CD4-positive, alpha-beta T cell treated with Interleukin-17A for 1 hour (primary cell): ENCODE measurements at places on chromosomes 2 and 18.
A peak's percentile ranks its signal among the peaks of the same experiment; 100 is the strongest.

GRCh38 chr2:113173542-113174375 lies at the start of gene PSD4:
PSD4 (plus strand) TSS chr2:113173971; CDS start chr2:113182457, 8,486 bp downstream.
- DNase-seq, result peak; percentile 88

GRCh38 chr2:189163889-189164288 lies 15.7 kb downstream of the COL5A2 start:
- DNase-seq, result no peak

GRCh38 chr2:6181525-6181924 lies 489.3 kb downstream of the SOX11 start:
- DNase-seq, result no peak

GRCh38 chr2:208546860-208547650 lies 140.5 kb downstream of the PTH2R start:
- no peak for DNase-seq

DNA sequence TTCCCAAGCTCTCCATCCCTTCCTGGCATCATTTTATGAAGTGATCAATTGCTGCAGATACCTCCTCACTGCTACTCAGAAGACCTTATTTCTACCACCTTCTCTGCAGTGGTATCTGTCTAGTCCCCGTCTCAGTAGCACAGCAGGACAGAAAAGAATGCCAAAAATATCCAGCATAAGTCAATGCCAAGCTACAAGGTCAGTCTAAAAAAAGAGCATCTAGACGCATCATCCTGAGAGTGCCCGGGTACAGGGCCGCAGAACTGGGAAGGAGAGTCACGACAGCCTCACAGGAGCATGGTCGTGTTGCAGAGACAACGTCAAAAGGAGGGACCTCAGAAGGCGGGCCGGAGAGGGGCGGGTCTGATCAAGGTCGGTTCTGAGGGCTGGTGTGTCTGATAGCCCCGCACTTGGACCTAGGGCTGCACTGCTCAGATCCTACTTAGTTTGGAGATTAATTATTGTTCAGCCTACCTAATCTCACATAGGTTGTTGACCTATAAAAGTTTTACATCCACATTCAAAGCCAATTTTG lies 24.3 kb upstream of the SNTG2 start:
- DNase-seq, result no peak

GRCh38 chr2:172040311-172040710 lies 40.6 kb downstream of the METAP1D start:
- DNase-seq, result no peak

DNA sequence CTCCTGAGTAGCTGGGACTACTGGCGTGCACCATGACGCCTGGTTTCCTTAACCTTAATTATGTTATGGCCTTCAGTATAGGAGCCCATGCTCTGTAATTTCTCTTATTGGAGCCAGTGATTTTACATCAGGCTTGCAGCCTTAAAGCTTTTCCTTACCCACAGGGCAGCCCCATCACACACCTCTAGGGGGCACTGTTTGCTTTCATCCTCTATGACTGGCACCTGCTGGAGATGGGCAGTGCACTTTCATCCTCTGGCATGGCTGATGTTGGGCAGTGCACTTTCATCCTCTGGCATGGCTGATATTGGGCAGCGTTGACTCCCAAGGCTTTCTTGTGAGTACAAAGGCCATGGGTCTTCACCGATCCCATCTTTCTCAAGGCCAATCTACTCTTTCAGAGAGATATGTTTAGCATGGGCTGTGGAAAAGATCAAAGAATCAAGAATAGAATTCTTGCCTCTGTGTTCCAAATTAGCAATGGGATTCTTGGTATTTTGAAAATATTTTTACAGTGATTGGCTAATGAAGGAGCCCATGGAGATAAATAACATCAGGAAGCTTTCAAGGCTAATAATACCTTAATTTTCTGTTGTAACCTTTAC lies 80.7 kb upstream of the MEX3C start:
- peak; percentile 9 for DNase-seq

GRCh38 chr2:199583676-199584075 lies 125.9 kb upstream of the SATB2 start:
- no peak for DNase-seq

- peak; percentile 40 for DNase-seq
Observed at GRCh38 chr2:227479865-227480475, 8.0 kb downstream of the AGFG1 start.

DNA sequence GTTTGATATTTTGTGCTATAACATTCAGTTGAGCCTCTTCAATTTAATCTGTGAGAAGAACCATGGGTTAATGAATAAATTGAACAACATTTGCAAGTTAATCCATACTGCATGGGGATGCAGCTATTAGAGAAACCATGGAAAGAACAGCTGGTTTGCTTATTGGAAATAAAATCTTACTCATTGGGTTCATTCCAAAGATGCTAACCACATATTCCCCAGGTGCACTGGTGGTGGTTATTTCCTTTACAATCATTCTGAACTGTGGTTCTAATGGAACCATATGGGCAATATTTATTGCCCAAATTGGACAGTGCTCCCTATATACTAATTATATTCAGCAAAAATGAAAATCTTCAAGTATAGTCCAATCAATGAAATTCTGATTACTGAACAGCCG lies 1200.4 kb upstream of the CDH2 start:
- DNase-seq, result no peak

GRCh38 chr18:78790960-78791359 lies 188.7 kb upstream of the SALL3 start:
- no peak for DNase-seq

- DNase-seq, result no peak
Observed at GRCh38 chr2:38105922-38106321, 30.0 kb upstream of the CYP1B1 start.

GRCh38 chr2:160411167-160411566 lies 82.4 kb downstream of the RBMS1 start:
- peak; percentile 53 for DNase-seq

- DNase-seq, result no peak
Observed at GRCh38 chr2:220246386-220246785, 619.0 kb downstream of the SLC4A3 start.

GRCh38 chr2:96903318-96903717 lies 33.4 kb upstream of the SEMA4C start:
- no peak for DNase-seq

DNA sequence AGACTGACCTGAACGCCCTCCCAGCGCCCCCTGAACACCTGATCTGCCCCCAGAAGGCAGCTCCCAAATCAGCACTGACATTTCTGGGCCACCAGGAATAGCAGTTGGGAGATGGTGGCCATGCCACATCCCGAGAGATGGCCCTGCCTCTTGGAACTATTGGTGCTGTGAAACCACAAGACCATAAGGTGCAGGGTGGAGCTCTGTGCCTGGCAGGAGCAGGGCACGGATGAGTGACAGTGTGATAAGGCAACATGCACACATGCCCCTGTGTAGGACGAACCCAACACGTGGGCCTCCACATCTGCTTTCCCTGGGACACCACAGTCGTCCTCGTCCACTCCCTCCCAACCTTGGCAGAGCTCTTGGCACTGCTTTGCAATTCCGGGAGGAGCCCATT lies 26.9 kb downstream of the ANO7 start:
- no peak for DNase-seq

GRCh38 chr2:109212836-109213563 lies 84.0 kb downstream of the SH3RF3 start:
- DNase-seq, result no peak

DNA sequence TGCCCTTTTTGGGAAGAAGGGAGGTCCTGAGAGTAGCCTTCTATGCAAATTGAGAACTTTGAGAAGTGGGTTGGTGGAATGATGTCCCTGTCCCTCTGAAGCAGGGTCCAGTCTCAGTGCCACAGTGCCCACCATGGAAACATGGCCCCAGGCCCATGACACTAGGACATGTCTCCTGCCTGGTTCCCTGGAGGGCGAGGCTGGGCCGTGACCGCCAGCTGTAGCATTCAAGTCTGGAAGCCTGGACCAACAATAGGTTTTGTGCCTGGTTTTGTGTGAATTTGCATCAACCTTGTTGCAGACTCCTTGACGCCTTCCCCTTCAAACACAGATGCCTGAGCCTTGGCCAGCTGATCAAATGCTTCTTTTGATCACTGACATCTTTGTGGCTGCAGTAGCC lies 27.5 kb downstream of the ARID5A start:
- DNase-seq, result no peak

DNA sequence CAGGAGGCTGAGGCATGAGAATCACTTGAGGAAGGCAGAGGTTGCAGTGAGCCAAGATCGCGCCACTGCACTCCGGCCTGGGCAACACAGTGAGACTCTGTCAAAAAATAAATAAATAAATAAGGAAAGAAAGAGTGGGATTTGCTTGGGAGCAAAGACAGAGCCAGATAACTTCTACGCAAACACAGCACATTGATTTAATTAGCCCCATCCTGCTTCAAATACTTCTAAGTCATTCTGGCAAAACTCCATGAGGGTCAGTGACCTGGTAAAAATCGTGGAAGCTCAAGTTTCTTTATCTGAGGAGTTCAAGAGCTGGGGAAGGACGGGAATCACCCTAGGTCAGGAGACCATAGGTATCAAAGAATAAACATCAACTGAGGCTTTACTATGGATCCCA lies 70.6 kb upstream of the TCF7L1 start:
- no peak for DNase-seq

- DNase-seq, result no peak
Observed at GRCh38 chr18:74959216-74959615, 249.7 kb downstream of the PTGR3 start.

GRCh38 chr2:29068513-29068912 lies 5.8 kb downstream of the PCARE start:
- no peak for DNase-seq

- no peak for DNase-seq
Observed at GRCh38 chr2:112835061-112835501, 1.5 kb downstream of the IL1B start.

GRCh38 chr2:167506395-167506794 lies 618.1 kb downstream of the XIRP2 start:
- no peak for DNase-seq

DNA sequence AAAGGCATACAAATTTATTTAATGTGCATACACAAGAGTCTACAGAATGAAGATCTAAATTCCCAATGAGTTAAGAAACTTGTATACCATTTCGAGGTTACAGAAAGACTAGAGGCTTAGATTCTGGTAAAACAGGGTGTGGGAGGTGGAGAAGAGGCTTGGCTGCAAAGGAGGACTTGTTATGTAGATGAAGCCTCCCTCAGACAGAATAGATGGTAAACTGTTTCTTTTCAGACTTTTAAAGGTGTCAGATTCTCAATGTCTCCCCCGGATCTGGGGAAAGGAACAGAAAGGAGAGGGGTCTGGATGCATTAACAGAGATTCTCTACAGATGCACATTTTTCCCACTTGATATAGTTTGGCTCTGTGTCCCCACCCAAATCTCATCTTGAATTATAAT lies 126.0 kb downstream of the ST6GAL2 start:
- no peak for DNase-seq

- DNase-seq, result no peak
Observed at GRCh38 chr2:26897807-26898479, 50.0 kb downstream of the DPYSL5 start.

DNA sequence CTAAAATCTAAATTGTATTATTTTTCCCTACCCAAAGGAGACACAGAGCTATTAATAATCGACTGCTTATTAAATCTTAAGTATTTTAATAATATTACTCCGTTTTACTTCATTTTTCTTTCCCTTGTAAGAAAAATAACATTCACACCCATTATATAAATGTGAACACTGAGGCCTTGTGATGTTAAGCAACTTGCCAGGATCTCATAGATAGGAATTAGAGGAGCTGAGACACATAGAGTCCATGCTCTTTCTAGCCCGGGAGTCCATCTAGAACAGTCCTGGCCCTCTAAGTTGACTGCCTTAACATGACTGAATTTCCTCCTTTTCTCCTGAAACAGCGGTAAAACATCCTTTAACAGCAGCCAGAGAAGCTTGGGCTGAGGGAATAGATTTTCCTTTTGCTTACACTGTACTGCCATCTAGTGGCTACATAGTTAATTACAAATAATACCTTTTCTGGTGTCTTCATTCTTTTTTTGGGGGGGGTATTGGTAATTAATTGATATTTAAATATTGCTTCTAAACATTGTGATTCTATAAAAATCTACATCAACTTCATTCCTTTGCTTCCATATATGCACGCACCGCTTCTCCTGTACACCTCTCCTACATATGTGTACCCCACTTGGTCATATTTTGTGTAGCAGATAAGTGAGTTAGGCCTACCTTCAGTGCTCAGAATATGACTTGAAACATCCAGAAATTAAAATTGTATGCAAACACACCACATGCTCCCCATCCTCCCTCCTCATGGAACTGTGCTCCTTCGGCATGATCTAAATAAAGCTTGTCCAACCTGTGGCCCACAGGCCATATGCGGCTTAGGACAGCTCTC lies 125.8 kb upstream of the HNMT start:
- peak; percentile 46 for DNase-seq

DNA sequence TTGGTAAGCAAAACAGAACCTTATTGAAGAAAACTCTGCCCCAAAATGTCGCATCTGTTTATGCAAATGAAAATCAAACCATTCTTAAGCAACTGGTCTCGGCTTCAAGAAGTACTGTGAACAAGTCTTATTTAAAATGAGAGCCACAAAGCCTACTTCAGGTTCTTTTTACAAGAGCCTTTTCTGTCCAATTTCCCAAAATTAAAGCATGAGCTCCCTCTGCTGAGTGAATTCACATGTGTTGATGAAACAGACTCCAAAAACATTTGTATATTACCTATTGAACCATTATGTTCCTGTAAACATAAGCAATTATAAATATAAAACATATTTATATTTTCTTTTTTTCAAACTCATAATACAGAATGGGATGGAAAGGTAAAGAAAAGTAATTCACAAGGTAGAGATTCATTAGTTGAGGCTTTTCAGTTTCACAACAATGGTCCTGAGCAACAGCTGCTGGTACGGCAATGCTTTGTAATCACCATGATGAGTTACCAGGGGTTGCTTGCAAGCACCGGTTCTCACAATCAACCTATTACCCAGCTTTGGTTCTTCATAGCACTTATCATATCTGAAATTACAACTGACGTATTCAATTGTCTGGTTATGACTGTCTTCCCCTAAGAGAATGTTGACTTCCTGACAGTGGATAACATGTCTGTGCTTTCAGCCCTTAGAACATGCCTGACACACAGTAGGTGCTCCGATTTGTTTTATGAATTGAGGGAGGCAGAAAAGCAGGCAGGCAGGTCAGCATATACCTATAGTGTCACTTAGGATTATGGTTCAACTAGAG lies 108.4 kb upstream of the BZW1 start:
- peak; percentile 35 for DNase-seq

GRCh38 chr2:21543630-21544029 lies 419.9 kb downstream of the TDRD15 start:
- no peak for DNase-seq

- no peak for DNase-seq
Observed at GRCh38 chr2:126898636-126899035, at the start of gene TEX51. TEX51 (plus strand) TSS chr2:126898890; CDS start chr2:126898919, 29 bp downstream.

DNA sequence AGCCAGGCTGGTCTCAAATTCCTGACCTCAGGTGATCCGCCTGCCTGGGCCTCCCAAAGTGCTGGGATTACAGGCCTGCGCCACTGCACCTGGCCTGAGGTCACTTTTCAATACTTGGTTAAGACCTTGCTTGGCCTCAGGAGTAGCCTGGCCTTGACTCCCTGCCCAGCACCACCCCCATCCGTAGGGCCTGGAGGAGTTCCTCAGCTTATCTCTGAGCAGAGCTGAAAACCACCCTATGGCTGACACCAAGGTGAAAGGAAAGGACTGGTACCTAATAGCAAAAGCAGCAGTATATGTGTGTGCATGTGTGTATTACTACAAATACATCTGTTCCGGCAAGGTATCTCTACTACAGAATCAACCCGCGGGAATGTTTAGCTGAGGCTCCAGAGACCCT lies 56.0 kb downstream of the STEAP3 start:
- no peak for DNase-seq
